T-cell (primary cell): ENCODE measurements at places on chromosomes 3 and 15. TPM values are rescaled to one million over a fixed set of nuclear protein-coding genes. Genes with fewer than 3 reads are reported as not detected.

- DNase-seq, result peak; percentile 77
Measured at GRCh38 chr3:53160660-53161449, at the start of gene PRKCD. TSS of gene PRKCD (plus strand) at chr3:53161209. CDS start at chr3:53178423, 17,214 bp downstream.

The CFAP100 gene
- not detected for total RNA-seq

The C3orf85 gene
- total RNA-seq, result not detected

GRCh38 chr15:71254491-71254890 is 139.2 kb downstream of the THSD4 start:
- no peak for DNase-seq

- no peak for DNase-seq
Measured at GRCh38 chr3:73249047-73249446, 187.6 kb downstream of the EBLN2 start.

The TBL1XR1 gene
- total RNA-seq, result 120 TPM

DNA sequence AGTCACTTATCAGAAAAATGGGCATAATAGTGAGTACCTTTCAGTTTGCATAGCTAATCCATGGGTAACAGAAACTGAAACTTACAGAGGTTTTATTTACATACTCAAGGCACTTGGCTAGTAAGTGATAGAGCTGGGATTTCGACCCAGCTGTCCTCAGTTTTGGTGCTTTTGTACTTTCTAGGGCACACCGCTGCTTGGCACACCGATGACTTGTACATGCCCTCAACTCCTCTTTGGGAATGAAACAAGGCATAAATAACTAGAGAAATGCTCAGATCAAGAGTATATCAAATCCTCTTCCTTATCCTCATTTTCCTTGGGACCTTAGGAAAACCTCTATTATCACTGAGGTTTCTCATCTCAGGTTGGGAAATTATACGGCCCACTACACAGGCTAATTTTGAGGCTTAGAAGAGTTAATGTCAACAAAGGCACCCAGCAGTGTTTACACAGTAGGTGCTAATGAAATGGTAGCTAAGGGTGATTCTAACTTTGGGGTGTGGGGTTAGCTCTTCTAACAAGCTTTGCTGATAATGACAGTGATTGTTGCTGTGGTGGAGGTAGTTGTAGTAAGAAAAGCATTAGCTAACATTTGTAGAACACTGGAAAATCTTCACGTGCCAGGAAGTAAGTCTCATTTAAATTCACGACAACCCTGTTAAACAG is 20.3 kb upstream of the DGKG start:
- no peak for DNase-seq

- no peak for DNase-seq
Measured at GRCh38 chr15:83012076-83012426, 612 bp upstream of the C15orf40 start.

DNA sequence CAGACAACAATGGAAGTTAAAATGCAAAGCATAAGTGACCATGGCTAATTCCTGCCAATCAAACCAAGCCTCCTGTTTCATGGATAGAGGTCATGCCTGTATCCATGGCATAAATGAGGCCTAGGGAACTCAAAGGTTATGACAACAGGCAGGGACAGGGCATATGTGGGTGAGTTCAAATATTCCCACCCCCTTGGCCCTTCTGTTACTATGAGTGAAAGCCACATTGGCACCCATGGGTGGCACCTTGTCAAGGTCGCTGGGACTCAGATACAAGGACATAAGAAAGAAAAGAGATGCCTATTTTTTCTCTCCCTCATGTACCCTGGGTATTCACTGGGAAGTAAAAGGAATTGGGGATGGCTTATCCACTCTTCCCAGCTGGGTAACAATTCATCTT is 25.3 kb upstream of the TMEM45A start:
- DNase-seq, result no peak

The CAMK2N2 gene
- total RNA-seq, result not detected

DNA sequence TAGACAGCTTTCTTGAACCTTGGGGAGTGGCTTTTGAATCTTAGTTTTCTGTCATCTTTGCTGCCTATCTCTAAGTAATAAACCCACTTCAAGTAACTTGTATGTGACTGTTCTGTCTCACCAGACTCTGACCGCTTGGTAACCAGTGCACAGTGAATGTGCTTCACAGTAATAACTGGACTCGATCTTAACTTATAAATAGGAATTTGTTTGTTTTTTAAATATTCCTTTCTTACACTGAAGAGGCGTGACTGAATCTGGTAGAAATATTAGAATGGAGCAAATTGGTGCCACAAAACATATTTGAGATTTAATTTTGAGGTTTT is 318.0 kb downstream of the GBE1 start:
- no peak for DNase-seq

DNA sequence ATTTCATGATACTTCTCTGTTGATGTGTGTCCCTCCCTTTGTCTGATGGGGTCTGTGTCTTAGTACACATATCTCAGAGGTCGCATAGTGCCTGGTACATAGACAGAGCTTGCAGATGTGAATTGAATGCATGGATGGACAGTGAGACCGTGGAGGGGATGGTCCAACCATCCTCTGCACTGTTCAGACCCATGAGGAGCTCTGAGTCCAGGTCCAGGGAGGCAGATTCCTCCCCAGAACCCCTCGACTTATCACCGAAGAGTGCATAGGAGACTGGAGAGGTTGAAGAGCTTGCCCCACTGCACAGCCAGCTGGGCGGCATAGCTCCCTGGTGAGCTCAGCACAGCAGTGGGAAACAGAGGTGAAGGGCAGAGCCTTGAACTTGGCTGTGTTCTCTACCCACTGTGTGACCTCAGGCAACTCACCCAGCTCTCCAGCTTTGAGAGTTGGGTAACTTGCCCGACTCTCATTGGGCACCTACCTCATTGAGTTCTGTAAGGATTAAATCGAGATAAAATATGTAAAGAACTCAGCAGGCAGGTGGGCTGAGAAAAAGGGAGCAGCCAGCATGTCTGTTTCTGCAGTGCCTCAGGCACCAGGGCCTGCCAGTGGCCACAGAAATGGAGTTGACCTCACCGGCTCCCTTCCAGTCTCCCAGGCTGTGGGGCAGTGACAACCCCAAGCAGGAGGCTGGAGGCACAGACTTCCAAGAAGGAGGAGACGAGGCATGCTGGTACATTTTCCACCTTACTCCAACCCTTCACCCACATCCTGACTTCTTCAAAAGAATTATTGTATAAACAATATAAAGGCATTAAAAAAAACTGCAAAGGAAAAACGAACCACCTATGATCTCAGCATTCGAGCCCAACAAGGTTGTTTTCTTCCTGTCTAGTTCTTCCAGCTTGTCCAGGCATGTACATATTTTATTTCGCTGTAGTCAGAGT is 54.1 kb upstream of the TFRC start:
- DNase-seq, result no peak

DNA sequence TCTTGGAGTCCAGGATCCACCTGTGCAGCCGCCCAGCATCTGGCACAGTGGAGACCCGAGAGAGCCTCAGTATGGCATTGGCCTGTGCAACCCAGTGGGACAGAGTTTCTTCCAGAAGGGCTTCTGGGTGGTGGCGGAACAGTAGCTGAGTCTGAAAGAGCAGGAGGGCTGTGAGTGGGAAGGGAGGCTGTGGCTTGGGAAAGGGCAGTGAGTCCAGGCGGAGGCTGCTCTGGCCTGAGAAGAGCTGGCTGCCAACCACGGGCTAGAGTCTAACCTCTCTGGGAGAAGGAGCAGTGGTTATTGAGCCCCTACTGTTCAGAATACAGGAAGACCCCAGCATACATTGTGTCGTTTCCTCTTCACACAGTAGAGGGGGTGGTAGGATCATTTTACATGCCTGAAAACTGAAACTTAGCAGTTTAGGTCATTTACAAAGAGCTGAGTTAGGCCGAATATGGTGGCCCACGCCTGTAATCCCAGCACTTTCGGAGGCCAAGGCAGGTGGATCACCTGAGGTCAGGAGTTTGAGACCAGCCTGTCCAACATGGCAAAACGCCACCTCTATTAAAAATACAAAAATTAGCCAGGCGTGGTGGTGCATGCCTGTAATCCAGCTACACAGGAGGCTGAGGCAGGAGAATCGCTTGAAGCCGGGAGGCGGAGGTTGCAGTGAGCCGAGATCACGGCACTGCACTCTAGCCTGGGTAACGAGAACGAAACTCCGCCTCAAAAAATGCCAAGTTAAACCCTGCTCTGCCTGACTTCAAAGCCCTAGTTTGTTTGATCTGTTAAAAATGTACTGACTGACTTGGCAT is 3.2 kb downstream of the AEN start:
- peak; percentile 52 for DNase-seq

DNA sequence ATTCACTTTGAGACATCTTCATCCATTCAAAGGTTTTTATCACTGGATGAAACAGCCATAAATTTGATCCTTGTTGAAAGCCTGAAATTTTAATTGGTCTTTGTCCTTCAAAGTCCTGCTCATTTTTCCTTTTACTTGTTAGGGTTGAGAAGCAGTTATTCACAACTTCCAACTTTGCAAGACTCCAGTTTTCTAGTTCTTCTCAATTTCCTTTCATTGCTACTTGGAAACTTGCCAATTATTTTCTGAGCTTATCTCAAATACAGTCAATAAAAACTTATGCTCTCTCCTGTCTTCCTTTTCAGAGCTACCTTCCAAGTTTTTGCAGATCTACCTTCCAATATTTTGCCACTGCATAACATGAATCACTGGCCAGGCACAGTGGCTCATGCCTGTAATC is 23.7 kb upstream of the CD276 start:
- DNase-seq, result no peak

The CSTA gene
- not detected for total RNA-seq

DNA sequence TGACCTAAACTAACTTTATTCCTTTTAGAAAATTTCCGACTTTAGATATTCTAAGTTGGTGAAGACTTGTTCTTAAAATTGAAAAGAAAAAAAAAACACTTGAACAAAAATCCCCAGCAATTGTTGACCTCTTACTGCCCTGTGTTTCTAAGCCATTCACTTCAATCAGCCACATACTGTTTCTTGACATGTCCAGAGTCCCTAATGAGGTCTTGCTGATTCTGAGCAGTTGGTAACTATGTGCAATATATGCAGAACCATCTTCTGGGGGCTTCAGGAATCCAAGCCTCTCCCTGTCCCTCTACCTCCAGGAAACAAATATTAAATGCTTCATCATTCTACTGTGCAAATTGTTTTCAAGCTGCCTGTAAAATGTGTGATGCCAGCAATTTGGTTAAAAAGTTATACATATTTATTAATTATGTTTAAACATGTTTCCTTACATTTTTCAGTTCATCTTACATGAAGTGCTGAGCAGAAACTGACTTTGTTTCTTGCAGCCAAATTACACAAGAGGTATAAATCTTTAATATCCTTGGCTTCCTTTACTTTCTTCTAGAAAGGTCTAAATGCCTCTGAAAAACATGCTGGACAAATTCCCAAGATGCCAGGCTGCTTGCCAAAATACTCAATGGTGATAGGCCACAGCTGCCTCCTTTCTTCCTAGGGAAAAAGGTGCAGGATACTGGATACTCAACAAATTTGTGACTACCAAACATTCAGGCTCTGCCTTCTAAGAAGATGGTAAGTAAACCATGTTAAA is 19.8 kb upstream of the GYG1 start:
- no peak for DNase-seq

DNA sequence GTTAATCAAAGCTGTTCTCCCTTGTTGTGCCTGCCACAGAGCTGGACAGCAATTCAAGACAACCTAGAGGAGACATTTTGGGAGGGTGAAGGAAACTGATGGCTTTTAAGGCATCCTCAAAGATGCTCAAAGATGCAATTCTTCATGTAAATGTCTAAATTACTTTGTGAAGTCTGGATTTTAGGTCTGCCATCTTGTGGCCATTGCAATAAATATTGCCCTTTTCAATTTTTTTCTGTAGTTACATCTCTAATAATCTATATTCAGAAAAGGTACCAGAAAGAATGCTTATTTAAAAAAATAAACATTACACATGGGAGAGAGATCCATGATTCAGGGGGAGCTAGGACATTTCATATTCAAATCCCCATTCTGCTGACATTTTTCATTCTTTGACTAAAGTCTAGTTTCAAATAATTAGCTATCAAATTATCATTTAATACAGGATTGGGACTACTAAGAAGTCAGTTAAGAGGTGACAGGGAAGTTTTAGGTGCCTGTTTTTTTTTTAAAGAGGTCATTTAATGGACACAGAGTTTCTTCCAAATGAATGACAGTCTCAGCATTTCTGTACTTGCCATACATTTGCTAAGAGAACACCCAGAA is 259.8 kb upstream of the WNT5A start:
- DNase-seq, result no peak

DNA sequence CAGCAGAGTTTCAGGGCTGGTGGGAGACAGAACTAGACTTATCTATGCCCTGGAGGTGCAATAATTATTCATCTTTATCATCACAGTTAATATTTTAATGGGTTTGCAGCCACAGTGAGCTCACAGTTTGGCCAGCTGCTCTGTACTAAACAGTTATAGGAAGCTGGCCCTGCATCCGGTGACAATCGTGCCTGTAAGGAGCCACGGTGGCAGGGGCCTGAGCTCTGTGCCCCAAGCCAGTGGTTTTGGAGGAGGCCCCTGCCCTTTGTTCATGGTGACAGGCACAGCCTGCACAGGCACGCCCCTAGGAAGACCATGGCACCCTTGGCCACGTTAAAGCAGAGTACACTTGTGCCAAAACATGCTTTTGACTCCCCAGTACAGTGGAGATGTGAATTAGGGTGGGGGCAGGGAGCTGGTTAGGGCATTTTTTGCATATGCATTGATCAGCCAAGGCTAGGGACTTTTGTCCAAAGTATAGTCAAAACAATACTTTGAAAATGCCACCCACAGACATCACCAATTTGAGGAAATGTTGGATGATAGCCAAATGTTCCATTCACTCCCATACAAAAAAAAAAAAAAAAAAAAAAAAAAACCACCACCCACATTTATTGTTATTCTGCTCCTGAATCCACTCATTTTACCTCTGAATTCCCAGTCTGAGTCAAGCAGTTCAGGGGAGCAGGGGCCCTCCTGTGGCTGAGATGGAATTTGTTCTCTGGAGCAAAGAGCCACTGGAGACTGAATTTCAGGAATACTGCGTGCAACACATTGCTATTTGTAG is 3.4 kb upstream of the RFTN1 start:
- peak; percentile 14 for DNase-seq

DNA sequence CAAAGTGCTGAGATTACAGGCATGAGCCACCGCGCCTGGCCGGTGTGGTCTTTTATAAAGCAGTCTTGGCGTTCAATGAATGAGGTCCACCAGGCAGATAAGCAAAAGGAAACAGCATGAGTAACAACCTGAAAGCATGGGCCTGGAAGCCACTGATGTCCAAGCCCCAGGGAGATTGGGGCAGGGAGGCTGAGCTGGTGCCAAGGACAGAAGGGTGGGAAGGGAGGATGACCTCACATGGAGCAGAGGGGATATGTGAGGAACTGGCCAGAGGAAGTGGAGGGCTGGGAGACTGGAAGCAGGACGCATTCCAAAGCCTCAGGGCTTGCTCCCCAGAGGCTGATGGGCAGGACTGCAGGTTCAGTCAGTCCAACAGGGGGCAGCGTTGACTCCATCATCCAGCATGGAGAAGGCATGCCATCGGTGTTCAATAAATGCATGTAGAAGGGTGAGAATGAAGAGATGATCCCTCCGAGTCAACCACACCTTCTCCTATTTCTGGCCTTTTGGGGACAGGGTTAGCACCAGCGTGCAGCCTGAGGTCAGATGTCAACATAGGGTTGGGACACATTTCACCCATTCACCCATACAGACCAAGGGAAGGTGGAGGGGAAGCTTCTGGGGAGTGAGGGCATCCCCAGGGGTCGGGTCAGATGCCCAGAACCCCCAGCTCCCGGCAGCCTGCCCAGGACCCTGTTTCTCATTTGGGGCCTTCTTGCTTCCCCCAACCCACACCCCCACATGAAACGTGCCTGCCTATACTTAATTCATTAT is 14.8 kb downstream of the MYL3 start:
- peak; percentile 22 for DNase-seq
